Heart left ventricle (tissue), 16 donors: ENCODE measurements at places on chromosomes 16 and 17.

DNA sequence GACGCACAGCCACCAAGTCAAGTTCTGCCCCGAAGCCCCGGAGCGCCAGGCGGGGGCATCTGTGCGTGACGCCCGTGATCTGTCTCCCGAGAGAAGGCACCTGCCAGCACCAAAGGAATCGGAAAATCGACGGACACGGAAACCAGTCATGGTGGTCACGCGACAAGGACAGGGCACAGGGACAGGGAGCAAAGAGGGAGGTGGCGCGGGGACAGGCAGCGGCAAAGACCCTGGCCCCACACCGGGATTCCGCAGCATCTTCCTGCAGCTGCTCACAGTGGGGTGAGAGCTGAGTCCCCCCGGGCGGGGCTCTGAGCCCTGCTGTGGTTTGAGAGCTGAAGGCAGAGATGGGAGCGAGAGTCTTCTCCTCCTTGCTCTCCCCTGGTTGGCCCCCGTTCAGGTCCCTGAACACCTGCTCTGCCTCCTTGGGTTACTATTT lies 56.4 kb downstream of the ABR start:
- H3K4me1 ChIP-seq = peaks cover 22% of the 10 kb centered on the region
- no peak for DNase-seq
- H3K27me3 ChIP-seq = no peaks in the 10 kb centered on the region
- peak overlapping the region; percentile 45 for H3K27ac ChIP-seq

DNA sequence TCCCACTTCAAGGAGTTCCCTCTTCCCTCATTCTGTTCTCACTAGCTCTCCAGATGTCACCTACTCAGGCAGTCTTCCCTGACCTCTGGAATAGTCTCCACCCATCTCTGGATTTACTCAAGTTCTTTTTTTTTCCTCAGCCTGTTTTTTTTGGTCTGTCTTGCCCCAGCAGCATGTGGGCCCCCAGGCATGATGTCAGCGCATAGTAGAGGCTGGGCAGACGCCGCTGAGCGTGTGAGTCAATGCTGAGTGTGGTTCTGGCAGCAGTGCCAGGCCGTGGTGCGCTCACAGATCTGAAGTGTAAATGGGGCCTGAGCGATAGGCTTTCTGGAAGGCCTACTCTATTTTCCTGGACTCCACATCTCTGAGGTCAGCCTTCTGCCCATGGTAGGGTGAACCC lies 2.7 kb upstream of the KCNJ18 start:
- H3K27ac ChIP-seq = no peak overlapping the region
- H3K27me3 ChIP-seq = no peaks in the 10 kb centered on the region
- DNase-seq = peak; percentile 50
- H3K4me1 ChIP-seq = no peaks in the 10 kb centered on the region

GRCh38 chr16:85190572-85190971 lies 78.3 kb upstream of the CIBAR2 start:
- no peak overlapping the region for H3K27ac ChIP-seq
- DNase-seq = no peak
- no peak overlapping the region for H3K4me3 ChIP-seq
- no peaks in the 10 kb centered on the region for H3K36me3 ChIP-seq
- no peaks in the 10 kb centered on the region for H3K4me1 ChIP-seq

DNA sequence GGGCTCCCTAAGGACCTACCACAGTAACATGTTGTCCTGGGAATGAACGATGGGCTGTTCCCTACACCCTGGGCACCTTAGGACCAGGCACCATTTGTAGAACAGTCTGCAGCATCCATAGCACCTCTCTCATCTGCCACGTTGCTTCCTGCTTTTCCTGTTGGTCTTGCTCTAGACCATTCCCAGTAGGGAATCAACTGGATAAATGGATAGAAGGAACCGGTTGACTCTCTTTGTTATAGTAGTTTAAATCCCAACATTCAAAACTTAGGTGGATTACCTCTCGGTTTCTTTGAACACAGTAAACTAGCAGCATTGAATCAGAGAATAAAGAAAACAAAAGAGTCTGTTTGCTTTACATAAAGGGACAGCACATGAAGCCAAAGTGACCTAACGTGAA lies 159.1 kb downstream of the HS3ST3B1 start:
- H3K27ac ChIP-seq = no peak overlapping the region
- no peaks in the 10 kb centered on the region for H3K4me1 ChIP-seq
- H3K27me3 ChIP-seq = no peaks in the 10 kb centered on the region
- DNase-seq = no peak
